T-cell (primary cell): ENCODE measurements at places on chromosomes 11 and 22.

DNA sequence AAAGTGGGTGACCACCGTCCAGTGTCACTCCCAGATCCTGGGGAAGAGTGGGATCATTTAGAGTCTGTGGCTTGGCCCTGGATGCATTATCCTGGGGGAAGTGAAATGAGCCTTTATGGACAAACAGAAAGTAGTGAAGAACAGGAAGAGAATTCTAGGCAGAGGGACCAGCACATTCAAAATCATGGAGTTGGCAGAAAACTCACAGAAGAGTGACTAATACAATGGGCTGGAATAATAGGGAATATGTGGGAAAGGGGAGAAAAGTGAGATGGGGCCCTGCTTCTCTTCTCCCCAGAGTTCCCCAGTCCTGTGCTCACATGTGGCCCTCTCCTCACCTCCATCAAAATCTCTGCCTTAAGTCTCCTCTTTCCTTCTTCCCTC, 84.3 kb downstream of the CCDC81 start:
- DNase-seq = no peak

GRCh38 chr22:23418159-23418788, 161.8 kb downstream of the IGLL1 start:
- DNase-seq = no peak

DNA sequence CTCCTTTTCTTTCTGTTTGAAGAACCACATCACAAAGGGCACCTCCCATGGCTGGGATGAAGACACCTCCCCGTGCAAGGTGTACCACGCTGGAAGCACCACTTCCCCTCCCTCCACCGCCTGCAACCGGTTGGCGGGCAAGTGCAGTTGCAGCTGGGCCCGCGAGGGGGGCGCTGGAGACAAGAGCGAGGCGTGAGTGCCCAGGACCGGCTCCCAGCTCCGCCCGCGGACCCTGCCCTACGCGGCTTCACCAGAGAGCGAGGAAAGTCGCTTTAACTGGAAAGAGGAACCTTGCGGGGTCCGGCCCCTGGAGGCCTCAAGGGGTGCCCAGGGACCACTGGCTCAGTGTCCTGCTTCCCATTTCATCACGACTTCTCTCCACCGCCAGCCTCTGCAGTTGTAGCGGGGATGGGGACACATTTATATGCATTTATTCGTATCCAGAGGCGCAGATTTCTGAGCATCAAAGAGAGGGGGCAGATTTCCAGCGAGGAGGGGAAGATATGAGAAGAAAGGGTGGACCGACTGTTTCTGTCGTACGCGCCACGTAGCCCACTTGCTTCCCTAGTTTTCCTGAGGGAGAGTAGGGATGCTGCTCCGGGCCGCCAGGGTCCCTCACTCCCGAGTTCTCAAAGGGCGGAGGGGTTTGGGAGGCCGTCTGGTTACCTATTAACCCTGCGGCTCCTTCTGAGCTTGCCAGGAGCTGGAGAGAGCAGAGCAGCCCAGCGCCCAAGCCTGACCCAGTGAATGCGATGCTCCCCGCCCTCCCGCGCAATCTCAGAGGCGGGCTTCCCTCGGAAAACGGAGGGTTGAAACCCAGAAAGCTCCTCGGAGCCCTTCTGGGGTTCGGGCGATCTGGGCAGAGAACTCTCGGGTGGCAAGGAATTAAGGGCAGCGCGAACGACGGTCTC, 3.5 kb downstream of the ESAM start:
- DNase-seq = no peak

GRCh38 chr11:103961010-103961409, 75.4 kb upstream of the DDI1 start:
- no peak for DNase-seq

GRCh38 chr22:49413551-49413950, 414.1 kb downstream of the BRD1 start:
- no peak for DNase-seq

- DNase-seq = no peak
Observed at GRCh38 chr11:2681408-2682145, 18.2 kb downstream of the KCNQ1OT1 start.

GRCh38 chr11:69841859-69842698, 22.9 kb upstream of the FGF3 start:
- DNase-seq = no peak

- no peak for DNase-seq
Observed at GRCh38 chr11:132686886-132687285, 845.4 kb downstream of the OPCML start.

DNA sequence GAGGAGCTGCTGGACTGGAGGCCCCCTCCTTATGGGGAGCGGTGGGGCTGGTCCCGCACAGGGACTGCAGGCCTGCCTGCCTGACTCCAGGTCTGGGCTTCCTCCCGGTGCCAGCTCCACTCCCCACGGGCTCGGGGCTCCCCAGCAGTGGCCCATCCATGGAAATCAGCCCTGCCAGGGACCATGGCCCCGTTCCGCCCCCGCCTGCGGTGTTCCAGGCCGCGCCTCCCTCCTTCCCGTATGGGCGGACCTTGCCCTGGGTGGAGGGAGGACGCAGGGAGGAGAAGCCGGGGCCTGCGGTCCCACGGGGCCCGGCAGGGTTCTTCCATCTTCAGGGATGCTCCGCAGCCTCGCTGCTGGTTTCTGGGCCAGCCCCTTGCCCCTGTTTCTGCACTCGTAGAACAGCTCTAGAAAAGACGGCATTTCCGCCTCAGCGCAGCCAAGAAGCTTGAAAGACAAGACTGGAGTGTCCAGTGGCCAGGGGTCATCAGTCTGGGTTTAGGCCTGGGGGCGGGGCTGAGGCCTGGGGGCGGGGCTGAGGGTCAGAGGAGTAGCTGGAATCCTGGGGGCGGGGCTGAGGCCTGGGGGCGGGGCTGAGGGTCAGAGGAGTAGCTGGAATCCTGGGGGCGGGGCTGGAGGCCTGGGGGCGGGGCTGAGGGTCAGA, 1330.6 kb downstream of the BRD1 start:
- DNase-seq = no peak

GRCh38 chr11:540583-541432, 3.5 kb downstream of the LRRC56 start:
- no peak for DNase-seq

- no peak for DNase-seq
Observed at GRCh38 chr11:63518548-63518947, 12.7 kb downstream of the LGALS12 start.

DNA sequence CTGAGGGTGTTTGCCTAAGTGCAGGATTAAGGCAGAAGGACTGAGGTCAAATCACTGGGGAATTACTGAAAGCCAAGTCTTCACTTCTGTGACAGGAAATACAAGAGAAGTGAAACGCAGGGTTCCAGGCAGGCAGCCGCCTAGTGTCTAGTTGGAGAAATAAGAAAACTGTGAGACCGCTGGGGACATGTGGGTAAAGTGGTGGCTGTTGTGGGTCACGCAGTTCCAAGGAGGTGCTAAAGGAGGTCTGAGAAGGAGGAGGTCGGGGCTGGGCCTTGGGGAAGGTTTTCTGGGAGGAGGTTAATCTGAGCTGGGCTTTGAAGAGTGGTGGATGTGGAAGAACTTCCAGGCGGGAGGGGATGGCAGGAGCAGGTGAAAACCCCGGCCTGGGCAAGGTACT, 11.2 kb downstream of the MCM5 start:
- DNase-seq = no peak

- DNase-seq = no peak
Observed at GRCh38 chr11:123272565-123272964, 77.5 kb upstream of the CLMP start.

GRCh38 chr11:23206741-23207336, 346.6 kb upstream of the CCDC179 start:
- no peak for DNase-seq

DNA sequence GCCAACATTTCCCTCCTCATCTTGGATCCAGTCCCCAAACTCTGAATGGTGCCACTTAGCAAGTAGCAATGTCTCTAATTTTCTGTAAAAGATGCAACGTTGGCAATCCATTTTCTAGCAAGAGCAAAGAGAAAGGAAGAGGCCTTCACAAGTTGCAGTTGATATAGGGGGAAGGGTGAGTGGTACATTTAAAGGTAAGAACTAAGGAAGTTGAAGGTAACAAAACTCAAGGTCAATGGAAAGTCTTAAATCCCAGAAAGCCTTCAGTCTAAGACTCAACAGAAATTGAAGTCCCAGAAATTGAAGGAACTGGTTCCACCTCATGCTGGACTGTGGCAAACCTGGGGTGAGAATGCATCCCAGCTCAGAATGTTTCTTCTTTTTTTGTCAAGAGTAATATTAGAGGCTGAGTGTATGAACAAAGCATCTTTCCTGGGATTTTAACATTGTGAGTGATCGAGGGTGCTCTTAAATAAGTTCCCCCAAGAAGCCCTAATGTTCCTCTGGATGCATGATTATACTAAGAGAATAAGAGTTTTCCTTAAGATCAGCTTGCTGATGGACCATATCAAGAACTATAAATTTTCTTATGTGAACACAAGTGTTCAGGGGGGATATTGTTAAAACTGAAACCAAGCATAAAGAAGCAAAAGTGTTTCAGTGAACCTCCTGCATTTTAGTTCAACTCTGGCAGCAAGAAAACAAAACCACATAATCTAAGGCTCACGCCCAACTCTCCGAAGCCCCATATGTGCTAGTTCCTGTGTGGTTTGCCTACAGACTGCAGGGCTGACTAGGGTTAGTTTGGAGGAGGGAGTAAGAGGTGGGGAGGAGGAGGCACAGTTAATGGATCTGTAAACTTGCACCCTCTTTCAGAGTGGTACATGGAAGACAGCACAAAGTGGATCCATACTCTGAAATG, at the start of gene GRAP2:
GRAP2 (plus strand) TSS at position 779 of the 922 bp plus-strand sequence. CDS start 46,023 bp downstream, outside the sequence.
- no peak for DNase-seq

GRCh38 chr11:116427903-116428637, 344.7 kb downstream of the BUD13 start:
- no peak for DNase-seq

DNA sequence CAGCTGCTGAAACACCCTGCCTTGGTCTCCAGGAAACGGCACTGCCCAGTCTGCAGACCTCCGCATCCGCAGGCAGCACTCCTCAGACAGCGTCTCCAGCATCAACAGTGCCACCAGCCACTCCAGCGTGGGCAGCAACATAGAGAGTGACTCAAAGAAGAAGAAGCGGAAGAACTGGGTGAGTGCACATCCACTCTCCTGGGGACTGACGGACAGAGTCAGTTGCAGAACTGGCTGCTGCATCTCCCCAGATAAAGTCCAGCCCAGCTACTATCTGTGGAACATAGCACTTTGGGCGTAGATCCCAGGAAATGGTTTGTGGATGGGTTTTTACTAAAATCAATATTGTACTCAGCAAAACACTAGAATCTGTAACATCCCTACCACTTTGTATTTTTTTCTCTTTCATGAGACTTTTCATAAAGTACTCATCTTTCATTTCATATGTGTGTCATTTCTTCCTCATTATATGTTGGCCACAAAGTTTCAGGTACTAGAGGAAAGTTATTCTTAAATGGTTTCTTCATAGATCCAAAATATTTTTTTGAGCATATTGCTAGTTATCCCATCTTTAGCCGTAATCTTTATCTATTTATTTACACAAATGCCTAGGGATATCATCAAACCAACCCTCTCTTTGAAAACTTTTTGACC, 80.1 kb downstream of the DBX1 start:
- no peak for DNase-seq

DNA sequence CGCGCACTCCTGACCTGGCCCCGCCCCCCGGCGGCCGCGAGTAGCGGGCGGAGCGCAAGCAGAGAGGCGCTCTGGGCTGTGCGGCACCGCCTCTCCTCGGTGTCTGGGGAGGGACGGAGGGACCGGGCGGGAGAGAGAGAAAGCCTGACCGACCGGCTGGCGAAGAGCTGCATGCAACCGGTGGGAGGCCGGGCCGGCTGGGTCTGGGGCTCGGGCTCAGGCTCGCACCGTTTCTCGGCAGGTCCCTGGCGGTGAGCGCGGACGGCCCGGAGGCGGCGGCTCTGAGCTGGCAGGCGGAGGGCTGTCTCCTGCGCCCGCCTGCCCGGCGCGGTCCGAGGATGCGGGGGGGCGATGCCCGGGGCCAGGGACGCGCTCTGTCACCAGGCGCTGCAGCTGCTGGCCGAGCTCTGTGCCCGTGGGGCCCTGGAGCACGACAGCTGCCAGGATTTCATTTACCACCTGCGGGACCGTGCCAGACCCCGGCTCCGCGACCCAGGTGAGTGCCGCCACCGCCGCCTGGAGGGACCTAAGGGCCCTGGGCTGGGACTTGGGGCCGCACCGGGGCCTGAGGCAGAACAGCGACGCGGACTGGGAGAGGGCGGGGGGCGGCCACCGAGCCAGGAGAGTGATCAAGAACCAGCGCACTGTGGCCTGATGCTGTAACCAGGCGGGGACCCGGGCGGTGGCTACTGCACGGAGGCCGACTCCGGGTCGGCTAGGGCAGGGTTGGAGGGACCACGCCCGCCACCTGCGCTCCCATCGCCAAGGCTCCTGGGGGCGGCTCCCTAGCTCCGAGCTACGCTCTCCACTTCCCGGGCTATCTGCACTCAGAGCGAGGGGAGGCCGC, at the start of gene SYT9:
SYT9 (plus strand) TSS at position 69 of the 847 bp plus-strand sequence; CDS start at position 352, 283 bp downstream.
- DNase-seq = no peak

GRCh38 chr11:48020092-48020755, 39.9 kb downstream of the PTPRJ start:
- DNase-seq = peak; percentile 41

DNA sequence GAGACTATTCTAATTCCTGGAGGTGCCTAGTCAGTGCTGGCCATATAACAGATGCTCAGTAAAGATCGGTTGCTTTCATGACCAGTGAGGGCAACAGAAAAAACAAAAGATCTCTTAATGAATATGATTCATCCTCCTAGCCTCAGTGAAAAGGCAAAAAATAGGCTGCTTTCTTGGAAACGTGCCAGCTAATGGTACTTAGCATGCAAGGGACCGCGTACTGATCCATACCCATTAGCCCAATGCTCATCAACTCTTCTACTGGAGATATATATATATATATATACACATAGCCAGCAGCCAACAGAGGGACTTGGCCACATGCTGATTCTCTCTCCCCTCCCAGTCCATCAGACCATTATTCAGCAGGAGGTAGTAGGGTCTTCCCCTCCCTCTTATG, 320.4 kb downstream of the KIRREL3 start:
- DNase-seq = no peak

GRCh38 chr22:35677460-35678187, 29.4 kb downstream of the APOL6 start:
- no peak for DNase-seq

DNA sequence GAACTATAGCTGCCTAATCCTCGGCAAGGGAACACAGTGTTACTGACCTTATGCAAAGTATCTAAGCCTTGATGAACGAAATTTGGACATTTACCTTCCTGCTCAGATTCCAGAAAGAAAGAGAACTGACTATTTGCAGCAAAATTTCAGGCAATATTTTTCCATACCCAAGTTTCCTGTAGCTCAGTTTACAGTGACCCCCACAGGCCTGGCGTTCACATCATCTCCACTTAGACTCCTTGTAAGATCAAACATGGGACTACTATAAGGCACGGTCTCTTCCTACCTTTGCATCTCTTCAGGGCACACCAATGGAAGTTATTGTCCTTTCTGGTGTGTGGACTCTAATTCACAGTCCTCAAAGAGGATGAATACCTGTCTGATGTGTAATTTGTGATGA, 21.1 kb downstream of the MS4A6A start:
- no peak for DNase-seq
